Fibroblast of pulmonary artery (primary cell): ENCODE measurements at places on chromosomes 2 and 18.

GRCh38 chr2:179335732-179336131 lies 71.1 kb upstream of the SESTD1 start:
- DNase-seq = no peak

DNA sequence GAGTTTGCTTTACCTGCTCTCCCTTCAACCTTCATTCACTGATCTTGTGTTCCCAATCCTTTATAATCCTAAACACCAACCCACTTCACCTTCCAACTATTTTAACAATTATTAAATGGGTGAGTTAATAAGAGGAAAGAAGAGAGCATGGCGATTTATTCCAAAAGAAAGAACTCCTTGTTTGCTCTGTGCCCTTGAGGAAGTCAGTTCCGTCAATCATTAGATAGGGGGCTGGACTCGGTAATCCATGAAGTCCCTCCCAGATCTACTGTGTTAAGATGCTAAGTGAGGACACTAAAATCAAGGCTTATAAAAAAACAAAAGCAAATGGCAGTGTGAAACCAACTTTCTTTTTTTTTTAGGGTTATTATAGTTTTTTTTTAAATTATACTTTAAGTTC lies 589.9 kb downstream of the XIRP2 start:
- no peak for DNase-seq

- peak; percentile 51 for DNase-seq
Measured at GRCh38 chr18:49230326-49230725, 230.1 kb downstream of the DYM start.

DNA sequence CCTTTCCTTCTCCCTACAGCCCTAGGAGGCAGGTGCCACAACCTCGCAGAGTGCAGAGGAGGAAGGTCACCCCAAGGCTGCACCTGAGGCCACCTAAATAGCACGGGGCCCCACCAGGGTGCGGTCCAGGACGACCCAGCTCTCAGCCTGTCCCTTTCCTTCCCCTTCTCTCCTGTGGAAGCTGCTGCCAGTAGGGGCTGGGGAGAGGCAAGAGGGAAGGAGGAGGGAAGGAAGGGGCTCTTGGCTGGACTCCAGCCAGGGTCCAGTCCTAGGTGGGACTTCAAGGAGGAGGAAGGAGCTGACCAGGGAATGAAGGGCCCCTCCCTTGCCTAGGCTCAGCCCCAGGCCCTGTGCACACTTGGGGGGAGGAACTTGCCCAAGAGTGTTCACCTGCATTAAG lies 11.1 kb downstream of the CRACDL start:
- no peak for DNase-seq

DNA sequence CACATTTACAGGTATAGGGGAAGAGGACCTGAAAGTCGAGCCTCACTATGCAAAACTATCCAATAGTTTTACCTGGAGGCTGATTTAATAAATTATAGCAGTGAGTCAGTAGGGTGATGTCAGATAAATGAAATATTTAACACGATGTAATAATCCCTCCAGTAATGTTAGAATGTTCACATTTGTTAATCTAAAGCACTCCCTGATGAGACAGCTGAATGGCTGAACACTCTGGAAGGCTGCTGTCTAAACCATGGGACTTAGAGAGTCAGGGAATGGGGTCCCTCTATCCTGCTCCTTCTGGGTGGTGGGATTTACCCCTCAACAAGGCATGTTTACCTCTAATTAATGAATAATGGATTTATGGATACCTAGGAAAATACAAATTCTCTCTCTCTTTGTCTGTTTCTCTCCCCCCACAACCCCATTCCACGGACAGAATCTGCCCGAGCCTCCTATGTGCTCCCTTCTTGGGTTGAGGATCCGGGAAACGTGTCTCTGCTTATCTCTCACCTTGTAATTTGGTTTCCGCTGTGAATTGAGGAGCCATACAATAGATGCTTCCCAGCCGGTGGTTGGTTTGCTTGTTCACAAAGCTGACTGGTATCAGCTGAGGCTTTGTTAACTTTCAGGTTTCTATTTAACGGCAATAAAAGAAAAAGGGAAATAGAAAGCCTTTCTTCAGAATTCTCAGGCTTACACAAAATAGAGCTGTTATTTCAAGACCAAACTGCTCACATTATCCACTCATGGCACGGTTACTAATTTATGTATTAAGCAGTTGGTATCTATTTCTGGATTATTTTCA lies 25.9 kb downstream of the LRRC30 start:
- no peak for DNase-seq

DNA sequence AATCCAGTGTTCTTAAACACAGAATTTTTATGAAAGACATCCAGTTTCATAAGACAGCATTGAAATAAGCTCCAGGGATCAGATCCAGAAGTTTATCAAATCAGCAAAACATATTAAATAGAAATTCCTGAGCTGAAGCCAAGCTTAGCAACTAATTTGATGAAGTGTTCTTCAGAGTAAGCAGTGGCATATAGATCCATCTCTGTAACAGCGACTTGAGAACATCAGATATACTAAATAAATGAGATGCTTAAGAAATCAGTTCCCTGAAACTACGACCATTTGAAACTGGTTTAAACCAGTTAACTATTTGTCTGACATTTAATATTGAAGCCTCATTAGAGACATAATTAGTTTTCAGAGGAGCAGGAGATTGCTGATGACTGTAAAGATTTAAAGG lies 34.1 kb downstream of the PPP1R1C start:
- no peak for DNase-seq

DNA sequence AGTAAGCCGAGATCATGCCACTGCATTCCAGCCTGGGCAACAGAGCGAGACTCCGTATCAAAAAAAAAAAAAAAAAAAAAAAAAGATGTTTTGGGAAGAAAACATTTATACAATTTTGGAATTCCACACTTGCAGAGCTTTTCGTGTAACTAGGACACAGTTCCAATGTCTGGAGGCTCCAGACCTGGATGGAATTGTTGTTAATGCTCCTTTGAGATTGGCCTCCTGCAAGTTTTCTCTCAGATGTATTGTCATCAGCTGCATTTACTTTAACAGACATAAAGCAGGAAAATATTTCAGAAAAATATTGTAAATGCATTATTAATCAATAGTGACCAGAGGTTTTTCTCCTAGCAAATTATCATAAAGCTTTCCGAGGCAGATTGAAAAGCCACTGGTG lies 124.1 kb downstream of the RBM43 start:
- no peak for DNase-seq

GRCh38 chr2:198059800-198060199 lies 255.4 kb downstream of the PLCL1 start:
- no peak for DNase-seq

GRCh38 chr2:239912938-239913635 lies 112.1 kb downstream of the NDUFA10 start:
- DNase-seq = no peak

DNA sequence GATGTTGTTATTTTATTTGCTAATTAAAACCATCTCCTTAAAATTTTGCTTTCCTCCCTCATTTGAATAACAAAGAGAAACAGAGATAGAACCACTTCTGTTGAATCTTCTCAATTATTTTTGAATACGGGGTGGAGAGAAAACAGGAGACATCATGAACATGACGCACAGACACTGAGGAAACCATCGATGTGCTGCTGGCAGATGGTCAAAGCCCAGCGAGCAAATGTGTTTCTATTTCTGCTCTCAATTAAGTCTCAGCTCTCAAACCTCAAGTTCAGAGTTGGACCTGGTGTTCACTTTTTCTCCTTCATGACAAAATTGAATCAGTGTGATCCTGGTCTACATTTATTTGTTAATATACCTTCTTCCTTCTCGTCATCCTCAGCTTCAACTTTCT lies 36.1 kb upstream of the TWIST2 start:
- no peak for DNase-seq

DNA sequence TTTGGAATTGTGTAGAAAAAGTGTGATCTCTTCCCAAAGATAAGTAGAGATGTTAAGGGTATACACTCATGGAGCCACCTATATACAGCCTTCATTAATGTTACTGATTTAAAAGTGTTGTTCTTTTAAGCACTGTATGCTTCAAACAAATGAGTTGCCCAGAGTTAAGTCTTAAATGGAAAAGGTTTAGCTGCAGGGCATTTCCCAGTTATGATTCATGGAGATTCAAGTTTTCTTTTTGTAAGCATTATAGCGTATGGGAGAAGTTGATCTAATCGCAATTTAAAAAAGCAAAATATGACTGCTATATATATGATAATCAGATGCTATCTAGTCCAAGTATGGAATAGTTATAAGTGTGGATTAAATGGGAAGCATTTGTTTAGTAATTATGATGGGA lies 4.8 kb downstream of the PDK1 start:
- no peak for DNase-seq

DNA sequence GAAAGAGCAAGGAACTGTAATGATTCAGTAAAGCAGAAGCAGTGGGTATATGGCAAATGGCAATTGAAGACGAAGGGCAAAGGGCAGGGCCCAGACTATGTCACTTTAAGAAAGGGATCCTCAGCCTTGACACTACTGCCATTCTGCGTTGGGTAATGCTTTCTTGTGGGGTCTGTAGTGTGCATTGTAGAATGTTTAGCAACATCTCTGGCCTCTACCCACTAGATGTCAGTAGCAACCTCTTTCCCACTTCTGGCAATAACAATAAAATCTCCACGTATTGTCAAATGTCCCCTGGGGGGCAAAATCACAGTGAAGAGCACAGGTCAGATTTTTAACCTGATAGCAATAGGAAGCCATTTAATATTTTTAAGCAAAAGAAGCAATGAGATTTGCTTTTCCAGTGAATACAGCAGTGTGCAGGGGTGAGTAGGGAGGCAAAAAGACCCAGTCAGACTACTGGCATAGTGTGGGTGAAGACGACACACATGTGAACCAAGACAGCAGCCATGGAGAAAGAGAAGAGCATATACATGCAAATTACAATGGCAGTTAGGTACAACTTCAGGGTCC lies 209.5 kb downstream of the DYM start:
- peak; percentile 64 for DNase-seq

DNA sequence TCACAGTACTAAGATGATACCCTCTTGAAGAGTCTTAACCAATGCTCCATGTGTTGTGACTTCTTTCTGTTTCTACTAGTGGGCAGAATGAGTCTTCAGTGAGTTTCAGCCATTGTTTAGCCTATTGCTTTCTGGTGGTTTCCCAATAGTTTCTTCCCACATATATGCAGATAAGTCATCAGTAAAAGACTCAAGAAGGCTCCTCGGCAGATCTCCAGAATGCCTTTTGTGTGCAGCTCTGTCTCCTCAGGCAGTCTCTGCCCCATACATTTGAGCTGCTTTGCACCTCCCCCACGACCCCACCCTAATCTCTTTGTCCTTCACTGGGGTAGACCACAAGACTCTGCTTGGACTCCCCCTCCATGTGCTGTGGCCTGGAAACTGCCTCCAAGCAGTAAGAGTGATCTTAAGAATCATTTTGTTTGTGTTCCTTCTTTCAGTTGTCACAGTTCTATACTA lies 71.6 kb upstream of the CHRNA1 start:
- DNase-seq = peak; percentile 92

DNA sequence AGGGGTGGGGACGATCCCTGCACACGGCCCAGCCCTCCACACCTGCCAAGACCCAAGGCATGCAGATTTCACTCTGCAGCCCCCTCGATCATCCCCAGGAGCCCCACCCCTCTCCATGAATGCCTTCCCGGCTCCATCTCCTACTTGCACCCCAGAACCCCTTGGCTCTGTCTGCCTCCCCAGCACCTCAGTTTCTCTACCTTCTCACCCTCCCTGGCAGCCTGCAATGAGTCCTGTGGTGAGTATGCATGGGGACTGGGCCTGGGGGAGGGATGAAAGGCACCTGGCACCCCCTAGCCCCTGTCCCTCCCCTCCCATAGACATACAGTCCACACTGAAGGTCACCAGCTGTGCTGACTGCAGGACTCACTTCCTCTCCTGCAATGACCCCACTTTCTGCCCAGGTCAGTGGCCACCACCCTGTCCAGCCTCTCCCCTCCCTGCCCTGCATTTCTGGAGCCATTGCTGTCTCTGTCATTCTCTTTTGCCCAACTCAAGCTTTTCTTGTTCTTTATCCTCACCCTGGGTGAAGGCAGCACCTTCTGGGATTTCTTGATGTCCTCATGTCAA lies 1.0 kb downstream of the TEX51 start:
- no peak for DNase-seq

GRCh38 chr18:68263481-68263880 lies 451.4 kb downstream of the TMX3 start:
- peak; percentile 35 for DNase-seq

- peak; percentile 49 for DNase-seq
Measured at GRCh38 chr2:102436323-102436722, 13.4 kb downstream of the IL18RAP start.

- DNase-seq = no peak
Measured at GRCh38 chr2:25824216-25824615, 54.1 kb downstream of the ASXL2 start.

GRCh38 chr2:45177870-45178269 lies 168.6 kb upstream of the SIX2 start:
- DNase-seq = peak; percentile 99

DNA sequence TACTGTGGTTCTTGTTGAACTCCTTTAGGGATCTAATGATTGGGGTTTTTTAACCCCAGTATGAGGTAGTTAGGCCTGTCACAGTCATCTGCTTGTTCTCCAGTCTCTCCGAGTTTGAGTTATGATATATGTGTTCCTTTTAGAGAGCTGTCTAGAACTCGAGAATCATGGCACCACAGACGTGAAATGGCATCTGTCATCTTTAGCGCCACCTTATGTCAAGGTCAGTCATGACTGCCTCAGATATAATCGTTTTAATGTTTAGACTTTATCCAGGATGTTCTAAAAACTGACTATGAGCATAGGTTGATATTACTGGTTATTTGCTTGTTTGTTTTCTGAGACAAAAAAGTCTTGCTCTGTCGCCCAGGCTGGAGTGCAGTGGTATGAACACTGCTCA lies 112.2 kb downstream of the CEP192 start:
- peak; percentile 11 for DNase-seq

- DNase-seq = no peak
Measured at GRCh38 chr2:82853299-82853698, 1605.8 kb downstream of the SUCLG1 start.

GRCh38 chr18:67476585-67476984 lies 39.9 kb downstream of the DSEL start:
- no peak for DNase-seq

GRCh38 chr2:40488927-40489677 lies 37.2 kb upstream of the SLC8A1 start:
- peak; percentile 42 for DNase-seq

- no peak for DNase-seq
Measured at GRCh38 chr18:52395146-52395852, 55.3 kb downstream of the DCC start.

DNA sequence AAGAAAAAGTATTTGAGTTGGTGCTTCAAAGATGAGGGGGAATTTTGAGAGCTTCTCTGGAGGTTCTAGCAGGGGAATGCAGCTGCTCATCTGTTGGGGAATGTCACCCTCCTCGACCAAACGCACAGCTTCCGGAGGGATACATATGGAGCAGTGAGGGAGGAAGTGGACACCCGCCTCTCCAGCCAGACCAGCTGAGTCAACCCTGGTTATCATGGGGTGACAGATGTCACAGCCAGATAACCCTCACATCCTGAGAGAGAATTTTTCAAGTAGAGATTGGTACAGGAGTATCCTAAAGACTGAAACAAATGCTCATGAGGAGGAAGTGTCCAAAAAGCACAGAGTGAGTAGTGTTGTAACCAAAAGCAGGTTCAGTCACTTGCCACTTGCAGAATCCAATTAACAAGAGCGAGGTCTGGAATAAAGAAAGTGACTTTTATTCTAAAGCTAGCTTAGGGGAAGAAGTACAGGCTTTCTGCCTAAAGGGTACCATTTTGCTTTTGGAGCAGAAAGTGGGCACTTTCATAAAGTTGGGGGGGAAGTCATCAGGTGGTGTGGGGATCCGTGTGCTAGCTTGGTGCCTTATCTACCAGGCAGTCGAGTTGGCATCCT lies 395.2 kb downstream of the RAD51AP2 start:
- no peak for DNase-seq
